ENCODE measurements at places on chromosomes 7 and 10. TPM values are rescaled to one million over a fixed set of nuclear protein-coding genes. Genes with fewer than 3 reads are reported as not detected.

The CTNNA3 gene
- 1.1 TPM for total RNA-seq

GRCh38 chr7:43768887-43769272, 10.4 kb downstream of the BLVRA start:
- H3K27ac ChIP-seq: no peak overlapping the region
- H3K4me1 ChIP-seq: peaks cover 8% of the 10 kb centered on the region
- no peak for DNase-seq
- no peak overlapping the region for H3K4me3 ChIP-seq
- no peaks in the 10 kb centered on the region for H3K36me3 ChIP-seq
- no peaks in the 10 kb centered on the region for H3K27me3 ChIP-seq

- H3K27ac ChIP-seq: peak overlapping the region; percentile 77
- no peaks in the 10 kb centered on the region for H3K27me3 ChIP-seq
- peak; percentile 87 for DNase-seq
- H3K4me1 ChIP-seq: peaks cover 4% of the 10 kb centered on the region
- H3K36me3 ChIP-seq: no peaks in the 10 kb centered on the region
- H3K4me3 ChIP-seq: no peak overlapping the region
Measured at GRCh38 chr10:125084614-125085257, 75.6 kb downstream of the CTBP2 start.

- H3K27me3 ChIP-seq: no peaks in the 10 kb centered on the region
- DNase-seq: no peak
- no peak overlapping the region for H3K4me3 ChIP-seq
- H3K27ac ChIP-seq: no peak overlapping the region
- H3K4me1 ChIP-seq: no peaks in the 10 kb centered on the region
- no peaks in the 10 kb centered on the region for H3K36me3 ChIP-seq
Measured at GRCh38 chr7:110486549-110486948, 604.4 kb upstream of the LRRN3 start.

DNA sequence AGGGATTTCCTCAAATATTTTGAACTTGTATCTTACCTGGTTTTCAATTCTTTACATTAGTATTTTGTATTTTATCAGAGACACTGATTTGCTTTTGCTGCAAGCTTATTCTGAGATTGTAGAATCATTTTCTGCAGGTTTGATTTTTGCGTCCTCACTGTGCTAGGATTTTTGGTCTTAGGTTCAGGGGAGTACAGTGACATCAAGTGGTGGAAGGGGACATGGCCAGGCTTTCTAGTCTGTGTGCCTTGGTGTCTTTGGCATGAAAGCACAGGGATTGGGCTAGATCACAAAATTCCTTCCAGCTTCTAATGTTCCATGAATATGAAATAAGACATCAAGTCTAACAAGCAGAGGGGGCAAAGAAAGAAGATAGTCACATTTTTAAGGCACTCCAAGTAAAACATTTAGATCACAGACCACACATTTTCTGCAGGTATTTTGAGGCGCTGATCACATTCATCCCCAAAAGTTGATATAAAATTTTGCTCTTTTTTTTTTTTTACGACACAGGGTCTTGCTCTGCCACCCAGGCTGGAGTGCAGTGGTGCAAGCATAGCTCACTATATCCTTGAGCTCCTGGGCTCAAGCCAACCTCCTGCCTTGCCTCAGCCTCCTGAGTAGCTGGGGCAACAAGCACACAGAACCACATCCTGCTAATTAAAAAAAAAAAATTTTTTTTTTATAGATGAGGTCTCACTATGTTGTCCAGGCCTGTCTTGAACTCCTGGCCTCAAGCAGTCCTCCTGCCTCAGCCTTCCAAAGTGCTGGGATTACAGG, 124.4 kb downstream of the PON1 start:
- no peaks in the 10 kb centered on the region for H3K36me3 ChIP-seq
- H3K27me3 ChIP-seq: no peaks in the 10 kb centered on the region
- no peaks in the 10 kb centered on the region for H3K4me1 ChIP-seq
- peak; percentile 24 for DNase-seq

The PAX2 gene
- total RNA-seq: not detected

The RELN gene
- 3.0 TPM for total RNA-seq

DNA sequence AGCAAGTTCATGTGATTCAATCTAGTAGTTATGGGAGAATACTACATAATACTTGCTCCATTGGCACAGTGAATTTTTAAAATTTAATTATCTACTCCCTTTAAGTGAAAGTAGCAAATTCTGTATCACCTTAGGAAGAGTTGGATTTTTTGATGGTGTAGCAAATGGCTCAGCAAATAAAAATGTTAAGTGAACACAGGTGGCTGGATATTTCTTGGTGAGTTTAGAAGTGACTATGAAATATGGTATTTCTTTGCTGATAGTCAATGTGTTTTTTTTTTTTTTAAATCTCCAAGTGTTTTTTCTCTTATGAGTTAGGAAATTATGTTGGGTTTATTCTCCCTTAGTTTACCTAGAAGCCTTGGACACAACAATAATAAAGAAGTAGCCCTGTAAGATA, 67.8 kb downstream of the CREM start:
- no peak for DNase-seq
- H3K4me3 ChIP-seq: no peak overlapping the region
- no peaks in the 10 kb centered on the region for H3K36me3 ChIP-seq
- H3K4me1 ChIP-seq: no peaks in the 10 kb centered on the region
- no peaks in the 10 kb centered on the region for H3K27me3 ChIP-seq

The ANKRD61 gene
- total RNA-seq: 0.33 TPM

The GPR141 gene
- total RNA-seq: not detected

The SPOCK2 gene
- 4.1 TPM for total RNA-seq

The SMO gene
- 6.2 TPM for total RNA-seq

- no peak for DNase-seq
- H3K4me1 ChIP-seq: no peaks in the 10 kb centered on the region
- no peak overlapping the region for H3K4me3 ChIP-seq
- H3K27ac ChIP-seq: no peak overlapping the region
- H3K36me3 ChIP-seq: no peaks in the 10 kb centered on the region
- H3K27me3 ChIP-seq: no peaks in the 10 kb centered on the region
Measured at GRCh38 chr7:15326044-15326644, 235.7 kb downstream of the AGMO start.

- H3K4me1 ChIP-seq: no peaks in the 10 kb centered on the region
- H3K4me3 ChIP-seq: no peak overlapping the region
- no peaks in the 10 kb centered on the region for H3K27me3 ChIP-seq
- H3K36me3 ChIP-seq: no peaks in the 10 kb centered on the region
- DNase-seq: no peak
Measured at GRCh38 chr7:12391922-12392615, 11.6 kb downstream of the VWDE start.

The TM9SF3 gene
- total RNA-seq: 95.7 TPM

GRCh38 chr7:117123311-117123926, 170.1 kb downstream of the ST7 start:
- no peak overlapping the region for H3K4me3 ChIP-seq
- H3K27me3 ChIP-seq: no peaks in the 10 kb centered on the region

GRCh38 chr7:152754075-152754730, 5.3 kb upstream of the ACTR3B start:
- H3K4me3 ChIP-seq: no peak overlapping the region
- no peaks in the 10 kb centered on the region for H3K36me3 ChIP-seq
- no peaks in the 10 kb centered on the region for H3K27me3 ChIP-seq
- no peaks in the 10 kb centered on the region for H3K4me1 ChIP-seq
- no peak for DNase-seq

DNA sequence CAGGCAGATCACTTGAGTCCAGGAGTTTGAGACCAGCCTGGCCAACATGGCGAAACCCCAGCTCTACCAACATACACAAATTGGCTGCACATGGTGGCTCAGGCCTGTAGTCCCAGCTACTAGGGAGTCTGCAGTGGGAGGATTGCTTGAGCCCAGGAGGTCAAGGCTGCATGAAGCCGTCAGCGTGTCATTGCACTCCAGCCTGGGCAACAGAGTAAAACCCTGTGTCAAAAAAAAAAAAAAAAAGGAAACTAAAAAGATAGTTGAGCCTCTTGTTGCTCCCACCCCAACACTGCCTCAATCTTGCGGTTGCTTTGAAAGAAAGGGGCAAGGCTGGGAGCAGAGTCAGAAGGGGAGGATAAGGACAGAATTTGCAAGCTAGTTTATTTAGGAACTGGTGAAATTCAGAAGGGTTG, 69.9 kb downstream of the SYPL1 start:
- no peak overlapping the region for H3K27ac ChIP-seq
- H3K4me1 ChIP-seq: no peaks in the 10 kb centered on the region
- H3K27me3 ChIP-seq: no peaks in the 10 kb centered on the region
- no peak overlapping the region for H3K4me3 ChIP-seq
- no peak for DNase-seq
- H3K36me3 ChIP-seq: no peaks in the 10 kb centered on the region

DNA sequence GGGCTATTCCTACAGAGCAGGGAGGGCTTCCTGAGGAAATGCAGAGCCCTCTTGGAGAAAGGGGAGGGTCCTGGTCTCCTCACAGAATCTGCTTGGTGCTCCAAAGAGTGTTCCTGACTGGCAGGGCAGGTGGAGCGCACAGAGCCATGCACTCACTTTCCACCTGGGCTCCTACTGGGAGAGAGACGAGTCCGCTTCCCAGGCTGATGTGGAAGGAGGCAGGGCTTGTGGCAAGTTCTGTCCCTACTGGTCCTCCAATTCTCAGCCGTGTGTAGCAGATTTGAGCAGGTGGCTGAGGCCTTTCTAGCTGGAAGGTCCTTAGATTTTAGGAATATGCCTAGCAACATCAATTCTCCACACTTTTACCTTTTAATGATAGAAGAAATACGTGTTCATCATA, 111.5 kb upstream of the MKI67 start:
- H3K4me3 ChIP-seq: no peak overlapping the region
- DNase-seq: no peak
- peaks cover 16% of the 10 kb centered on the region for H3K27me3 ChIP-seq

- no peaks in the 10 kb centered on the region for H3K36me3 ChIP-seq
- H3K4me3 ChIP-seq: no peak overlapping the region
- no peaks in the 10 kb centered on the region for H3K27me3 ChIP-seq
- DNase-seq: no peak
- H3K27ac ChIP-seq: no peak overlapping the region
Measured at GRCh38 chr7:91929463-91929862, 11.2 kb upstream of the AKAP9 start.

The COL28A1 gene
- total RNA-seq: 1.1 TPM

The DNAJC12 gene
- total RNA-seq: 19.0 TPM

DNA sequence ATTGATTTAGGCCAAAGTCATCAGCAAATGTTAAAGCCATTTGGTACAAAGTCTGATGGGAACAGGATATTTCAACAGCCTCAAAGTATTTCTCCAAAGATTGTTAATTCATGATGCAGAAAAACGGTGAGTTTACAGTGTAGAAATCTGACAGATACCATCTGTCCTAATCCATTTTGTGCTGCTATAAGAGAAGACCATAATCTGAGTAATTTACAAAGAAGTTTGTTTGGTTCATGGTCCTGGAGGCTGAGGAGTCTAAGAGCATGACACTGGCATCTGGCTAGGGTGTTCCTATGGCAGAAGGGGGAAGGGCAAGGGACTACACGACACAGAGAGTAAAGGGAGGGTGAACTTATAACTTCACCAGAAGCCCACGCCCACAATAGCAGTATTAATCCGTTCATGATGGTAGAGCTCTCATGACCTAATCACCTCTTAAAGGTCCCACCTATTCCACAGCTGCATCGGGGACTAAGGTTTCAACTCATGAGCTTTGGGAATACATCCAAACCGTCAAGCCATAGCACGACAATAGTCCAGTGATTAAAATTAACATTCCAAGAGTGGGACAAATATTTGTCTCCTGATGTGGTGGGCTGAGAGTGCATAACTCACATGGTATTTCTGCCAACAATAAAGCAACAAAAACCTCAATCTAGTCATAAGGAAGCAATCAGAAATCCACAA, 298.6 kb upstream of the AKR1E2 start:
- no peaks in the 10 kb centered on the region for H3K4me1 ChIP-seq
- peak overlapping the region; percentile 63 for H3K27ac ChIP-seq
- H3K27me3 ChIP-seq: no peaks in the 10 kb centered on the region
